ENCODE measurements at places on chromosomes 5 and 9. TPM values are rescaled to one million over a fixed set of nuclear protein-coding genes. Genes with fewer than 3 reads are reported as not detected.

DNA sequence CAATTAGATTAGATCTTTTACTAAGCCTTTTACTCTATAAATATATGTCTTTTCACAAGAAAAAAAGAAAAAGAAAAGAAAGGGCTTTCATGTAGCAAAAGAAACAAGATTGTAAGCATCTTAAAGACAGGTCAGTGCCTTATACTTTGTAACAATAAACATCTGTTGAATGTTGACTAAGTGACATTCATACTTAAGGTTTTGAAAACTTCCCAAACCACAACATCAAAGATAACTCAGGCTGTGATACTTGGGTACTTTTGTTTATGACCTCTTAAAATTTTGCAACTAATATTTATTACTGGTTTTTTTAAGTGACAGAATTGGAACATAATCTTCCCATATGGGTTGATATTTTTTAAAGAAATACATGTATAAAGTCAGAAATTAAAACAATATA is 7.4 kb downstream of the GRAMD2B start:
- H3K27me3 ChIP-seq, result no peaks in the 10 kb centered on the region
- H3K27ac ChIP-seq, result no peak overlapping the region
- H3K4me3 ChIP-seq, result no peak overlapping the region
- H3K4me1 ChIP-seq, result peaks cover 5% of the 10 kb centered on the region
- DNase-seq, result no peak

GRCh38 chr5:154647114-154647760 is 107.9 kb upstream of the LARP1 start:
- H3K4me1 ChIP-seq, result no peaks in the 10 kb centered on the region
- no peak overlapping the region for H3K27ac ChIP-seq
- H3K36me3 ChIP-seq, result no peaks in the 10 kb centered on the region
- H3K27me3 ChIP-seq, result no peaks in the 10 kb centered on the region

- DNase-seq, result no peak
- no peaks in the 10 kb centered on the region for H3K4me1 ChIP-seq
- H3K36me3 ChIP-seq, result no peaks in the 10 kb centered on the region
- H3K4me3 ChIP-seq, result no peak overlapping the region
Measured at GRCh38 chr5:152838241-152838786, 433.2 kb upstream of the NMUR2 start.

Gene TAS2R1
- not detected for total RNA-seq

DNA sequence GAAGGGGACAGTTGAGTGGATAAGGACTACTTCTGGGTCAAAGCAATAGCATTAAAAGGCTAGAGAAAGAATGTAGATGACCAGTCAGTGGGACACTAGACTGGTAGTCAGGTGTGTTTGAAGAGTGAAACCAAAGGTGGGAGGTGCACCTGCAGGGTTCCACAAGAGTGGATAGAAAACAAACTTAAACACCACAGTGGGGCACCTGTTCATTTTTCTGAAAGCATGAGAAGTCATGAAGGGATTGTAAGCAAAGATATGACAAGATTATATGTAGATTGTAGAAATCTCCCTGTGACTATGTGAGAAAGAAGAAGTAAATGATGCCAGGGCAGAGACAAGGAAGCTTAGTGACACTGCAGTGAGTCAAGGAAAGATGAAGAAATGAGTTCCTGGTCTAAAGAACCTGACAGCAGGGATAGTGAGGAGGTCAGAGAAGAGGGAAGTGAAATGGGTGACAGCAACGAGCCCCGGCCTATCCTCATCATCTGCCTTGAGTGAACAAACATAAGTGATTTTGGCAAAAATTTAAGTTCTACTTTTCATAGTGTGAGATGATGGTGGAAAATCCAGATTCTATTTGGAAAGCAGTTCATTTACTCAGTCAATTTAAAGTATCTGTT is 296.9 kb downstream of the TLE4 start:
- no peak for DNase-seq
- H3K4me1 ChIP-seq, result no peaks in the 10 kb centered on the region
- no peak overlapping the region for H3K27ac ChIP-seq
- no peak overlapping the region for H3K4me3 ChIP-seq
- H3K36me3 ChIP-seq, result no peaks in the 10 kb centered on the region

- DNase-seq, result no peak
- H3K4me1 ChIP-seq, result no peaks in the 10 kb centered on the region
- H3K27me3 ChIP-seq, result no peaks in the 10 kb centered on the region
- no peak overlapping the region for H3K4me3 ChIP-seq
- no peak overlapping the region for H3K27ac ChIP-seq
Measured at GRCh38 chr9:92711146-92711545, 41.2 kb upstream of the IPPK start.

DNA sequence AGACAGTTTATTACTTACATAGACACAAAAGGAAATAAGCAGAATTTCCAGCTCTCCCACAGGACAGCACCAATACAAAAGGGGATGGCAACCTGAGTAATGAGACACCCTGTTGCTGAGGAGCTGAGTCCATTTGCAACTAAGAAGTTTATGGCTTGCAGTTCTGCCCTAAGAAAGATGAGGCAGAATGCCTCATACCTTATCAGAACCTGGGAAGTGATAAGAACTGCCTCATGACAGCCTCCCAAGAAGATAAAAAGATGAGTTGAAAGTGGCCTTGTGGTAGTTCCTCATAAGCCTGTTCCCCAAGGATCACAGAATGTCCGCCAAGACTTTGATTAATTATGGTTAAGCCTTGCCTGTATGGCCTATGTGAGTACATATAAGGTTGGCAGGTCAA is 41.7 kb downstream of the ZMAT2 start:
- H3K4me1 ChIP-seq, result no peaks in the 10 kb centered on the region
- H3K4me3 ChIP-seq, result no peak overlapping the region
- DNase-seq, result no peak
- no peak overlapping the region for H3K27ac ChIP-seq

GRCh38 chr5:111887706-111888105 is 130.7 kb upstream of the NREP start:
- H3K4me3 ChIP-seq, result no peak overlapping the region
- DNase-seq, result no peak
- H3K36me3 ChIP-seq, result no peaks in the 10 kb centered on the region
- no peak overlapping the region for H3K27ac ChIP-seq
- H3K27me3 ChIP-seq, result no peaks in the 10 kb centered on the region
- H3K4me1 ChIP-seq, result no peaks in the 10 kb centered on the region

Gene GABRA6
- total RNA-seq, result not detected

DNA sequence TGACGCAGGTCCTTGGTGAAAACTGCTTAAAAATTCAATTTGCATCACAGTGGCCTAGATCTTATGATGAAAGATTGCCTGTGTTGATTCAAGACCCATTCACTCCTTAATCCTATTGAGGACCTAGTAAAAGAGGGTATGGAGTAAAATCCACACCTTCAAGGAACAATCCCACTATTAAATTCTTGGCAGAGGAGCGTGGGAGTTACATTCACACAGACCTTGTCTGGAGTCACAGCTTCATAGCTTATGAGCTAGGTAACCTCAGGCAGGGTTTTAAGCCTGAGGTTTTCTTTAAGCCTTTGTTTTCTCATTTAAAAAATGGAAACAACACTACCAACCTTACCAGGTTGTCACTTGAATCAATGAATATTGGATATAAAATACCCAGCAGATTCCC is 566.5 kb upstream of the ZNF462 start:
- H3K4me1 ChIP-seq, result no peaks in the 10 kb centered on the region
- no peak for DNase-seq
- H3K4me3 ChIP-seq, result no peak overlapping the region
- H3K27me3 ChIP-seq, result no peaks in the 10 kb centered on the region
- no peaks in the 10 kb centered on the region for H3K36me3 ChIP-seq
- H3K27ac ChIP-seq, result no peak overlapping the region

Gene GAS1
- total RNA-seq, result 105 TPM

Gene NXNL2
- total RNA-seq, result 2.2 TPM

DNA sequence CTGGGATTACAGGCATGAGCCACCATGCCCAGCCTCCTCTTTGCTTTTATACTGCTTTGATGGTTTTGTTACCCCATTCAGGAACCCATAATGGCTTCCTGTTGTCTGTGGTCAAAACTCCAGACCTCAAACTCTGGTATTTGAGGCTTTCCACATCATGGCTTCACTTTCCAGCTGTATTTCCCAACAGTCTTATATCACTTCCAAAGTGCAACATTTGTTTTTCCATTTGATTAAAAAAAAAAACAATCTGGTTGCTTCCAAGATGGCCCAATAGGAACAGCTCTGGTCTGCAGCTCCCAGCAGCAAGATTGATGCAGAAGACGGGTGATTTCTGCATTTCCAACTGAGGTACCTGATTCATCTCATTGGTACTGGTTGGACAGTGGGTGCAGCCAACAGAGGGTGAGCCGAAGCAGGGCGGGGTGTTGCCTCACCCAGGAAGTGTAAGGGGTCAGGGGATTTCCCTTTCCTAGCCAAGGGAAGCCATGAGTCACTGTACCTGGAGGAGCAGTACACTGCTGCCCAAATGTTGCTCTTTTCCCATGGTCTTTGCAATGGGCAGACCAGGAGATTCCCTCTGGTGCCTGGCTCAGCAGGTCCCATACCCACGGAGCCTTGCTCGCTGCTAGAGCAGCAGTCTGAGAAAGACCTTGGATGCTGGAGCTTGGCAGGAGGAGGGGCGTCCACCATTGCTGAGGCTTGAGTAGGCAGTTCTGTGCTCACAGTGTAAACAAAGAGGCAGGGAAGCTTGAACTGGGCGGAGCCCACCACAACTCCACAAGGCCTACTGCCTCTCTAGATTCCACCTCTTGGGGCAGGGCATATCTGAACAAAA is 458.4 kb downstream of the KDM4C start:
- no peaks in the 10 kb centered on the region for H3K4me1 ChIP-seq
- H3K27ac ChIP-seq, result no peak overlapping the region
- no peaks in the 10 kb centered on the region for H3K27me3 ChIP-seq
- H3K4me3 ChIP-seq, result no peak overlapping the region

DNA sequence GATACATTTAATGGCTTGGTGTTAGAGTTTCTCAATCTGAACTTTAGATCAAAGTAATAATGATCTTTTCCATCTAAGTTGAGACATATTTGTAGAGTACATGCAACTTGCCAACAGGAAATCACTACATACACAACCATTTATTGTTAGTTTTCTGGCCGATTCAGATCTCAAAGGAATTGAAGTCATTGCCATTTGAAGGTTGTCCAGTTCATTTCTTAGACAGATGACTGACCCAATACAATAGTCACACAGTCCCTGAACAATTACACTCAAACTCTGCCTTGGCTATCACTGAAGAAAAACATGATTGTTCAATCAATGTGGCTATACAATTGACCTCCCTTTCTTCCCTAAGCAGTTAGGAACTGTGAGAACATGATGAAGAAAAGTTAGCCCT is 753.2 kb upstream of the RIOK2 start:
- DNase-seq, result no peak
- H3K36me3 ChIP-seq, result no peaks in the 10 kb centered on the region
- no peaks in the 10 kb centered on the region for H3K4me1 ChIP-seq
- no peak overlapping the region for H3K4me3 ChIP-seq

- no peaks in the 10 kb centered on the region for H3K36me3 ChIP-seq
- H3K27ac ChIP-seq, result no peak overlapping the region
- no peaks in the 10 kb centered on the region for H3K4me1 ChIP-seq
- DNase-seq, result no peak
Measured at GRCh38 chr9:12060067-12060466, 633.1 kb upstream of the TYRP1 start.

DNA sequence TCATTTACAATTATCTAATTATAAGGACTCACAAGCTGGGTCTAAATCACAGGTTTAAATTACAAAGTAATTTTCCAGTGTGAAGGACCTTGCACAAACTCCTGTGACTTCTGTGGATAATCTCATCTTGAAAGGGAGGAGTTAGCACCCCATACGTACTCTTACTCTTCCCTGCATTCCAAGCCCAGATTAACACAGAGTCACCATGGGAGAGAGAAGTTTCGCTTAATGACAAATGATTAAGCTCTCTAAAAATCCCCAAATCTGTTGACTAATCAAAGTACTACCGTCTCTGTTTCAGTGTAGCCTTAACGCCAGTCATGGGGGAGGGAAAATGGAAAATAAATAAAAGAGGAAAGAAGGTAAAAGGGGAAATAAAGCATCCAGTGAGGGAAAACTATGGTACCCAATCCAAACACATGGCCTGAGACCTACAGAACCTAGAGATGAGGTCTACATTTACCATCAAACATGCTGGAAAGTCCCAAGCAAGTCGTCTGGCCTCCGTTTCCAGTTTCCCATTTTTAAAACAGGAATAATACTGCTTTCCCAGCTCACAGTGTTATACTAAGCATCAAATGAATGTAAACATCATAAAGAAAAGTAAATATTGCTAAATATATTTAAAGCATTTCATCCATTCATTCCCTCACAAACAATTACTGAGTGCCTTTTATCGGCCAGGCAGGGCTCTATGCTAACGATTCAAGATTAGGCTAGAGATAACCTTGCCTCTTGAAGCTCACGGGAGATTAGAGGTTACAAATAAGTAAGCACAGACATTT is 63.2 kb downstream of the PCA3 start:
- H3K36me3 ChIP-seq, result peaks cover 5% of the 10 kb centered on the region
- H3K4me1 ChIP-seq, result peaks cover 9% of the 10 kb centered on the region
- no peak overlapping the region for H3K4me3 ChIP-seq
- H3K27ac ChIP-seq, result peak overlapping the region; percentile 82
- H3K27me3 ChIP-seq, result no peaks in the 10 kb centered on the region

- no peak overlapping the region for H3K4me3 ChIP-seq
- H3K27ac ChIP-seq, result no peak overlapping the region
Measured at GRCh38 chr9:137918331-137919094, 40.9 kb downstream of the CACNA1B start.

Gene RXRA
- total RNA-seq, result 47.5 TPM

Gene RPS14
- total RNA-seq, result 1,480 TPM

Gene FCN2
- total RNA-seq, result not detected

DNA sequence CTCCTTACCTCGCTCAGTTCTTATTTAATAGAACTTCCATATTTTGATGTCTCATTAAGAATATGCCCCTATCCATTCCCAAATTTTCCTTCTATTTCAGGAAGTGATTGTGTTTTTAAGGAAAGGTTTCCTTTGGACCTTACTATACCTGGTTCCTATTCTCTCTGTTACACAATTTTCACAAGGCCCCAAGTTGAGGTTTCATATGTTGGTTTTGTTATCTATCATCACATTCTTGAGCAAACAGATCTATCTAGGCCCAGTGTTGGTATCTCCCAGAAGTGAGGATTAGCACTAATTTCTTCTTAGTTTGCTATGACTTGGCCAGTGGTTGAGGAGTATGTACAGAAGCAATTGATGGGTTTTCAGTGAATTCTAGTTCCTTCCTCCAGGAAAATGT is 41.5 kb downstream of the ALG2 start:
- H3K27me3 ChIP-seq, result no peaks in the 10 kb centered on the region
- H3K4me3 ChIP-seq, result no peak overlapping the region
- no peaks in the 10 kb centered on the region for H3K4me1 ChIP-seq
- H3K36me3 ChIP-seq, result no peaks in the 10 kb centered on the region
- no peak overlapping the region for H3K27ac ChIP-seq
- no peak for DNase-seq

Gene RAD1
- total RNA-seq, result 17.9 TPM

DNA sequence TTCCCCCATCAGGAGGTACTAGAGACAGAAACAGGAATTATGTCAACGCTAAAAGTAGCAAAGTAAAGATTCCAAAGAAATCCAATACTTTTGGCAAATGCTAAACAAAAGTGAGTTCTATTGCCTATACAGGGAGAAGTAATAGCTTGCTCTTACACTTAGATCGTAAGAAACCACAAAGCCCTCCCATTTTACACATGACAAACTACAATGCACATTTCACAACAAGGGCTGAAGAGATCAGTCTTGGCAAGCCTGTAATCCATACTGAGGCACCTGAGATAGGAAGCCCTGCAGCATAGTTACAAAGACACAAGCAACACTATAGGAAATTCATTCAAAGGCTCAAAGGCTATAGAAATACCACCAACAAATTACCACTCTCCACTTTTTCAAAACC is 7.7 kb downstream of the HNRNPK start:
- no peak for DNase-seq
- peaks cover 8% of the 10 kb centered on the region for H3K36me3 ChIP-seq
- no peak overlapping the region for H3K4me3 ChIP-seq
- peaks cover 3% of the 10 kb centered on the region for H3K4me1 ChIP-seq

Gene TTC23L
- total RNA-seq, result 0.72 TPM

Measured in aorta (tissue), 5 donors.